ENCODE measurements at places on chromosomes 12 and 14. TPM values are rescaled to one million over a fixed set of nuclear protein-coding genes. Genes with fewer than 3 reads are reported as not detected.

The HOXC10 gene
- not detected for total RNA-seq

The RERG gene
- total RNA-seq: 31.9 TPM

DNA sequence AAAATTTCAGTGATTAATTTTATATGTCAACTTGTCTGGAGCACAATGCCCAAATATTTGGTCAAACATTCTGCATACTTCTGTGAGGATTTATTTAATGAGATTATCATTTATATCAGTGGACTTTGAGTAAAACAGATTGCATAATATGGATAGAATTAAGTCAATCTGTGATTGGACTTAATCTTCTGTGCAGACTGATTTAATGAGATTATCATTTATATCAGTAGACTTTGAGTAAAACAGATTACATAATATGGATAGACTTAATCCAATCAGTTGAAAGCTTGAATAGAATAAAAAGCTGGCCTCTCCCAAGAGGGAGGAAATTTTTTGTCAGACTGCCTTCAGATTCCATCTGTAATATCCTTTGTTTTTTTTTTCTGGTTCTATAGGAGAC is 1413.2 kb downstream of the LRFN5 start:
- DNase-seq: no peak

DNA sequence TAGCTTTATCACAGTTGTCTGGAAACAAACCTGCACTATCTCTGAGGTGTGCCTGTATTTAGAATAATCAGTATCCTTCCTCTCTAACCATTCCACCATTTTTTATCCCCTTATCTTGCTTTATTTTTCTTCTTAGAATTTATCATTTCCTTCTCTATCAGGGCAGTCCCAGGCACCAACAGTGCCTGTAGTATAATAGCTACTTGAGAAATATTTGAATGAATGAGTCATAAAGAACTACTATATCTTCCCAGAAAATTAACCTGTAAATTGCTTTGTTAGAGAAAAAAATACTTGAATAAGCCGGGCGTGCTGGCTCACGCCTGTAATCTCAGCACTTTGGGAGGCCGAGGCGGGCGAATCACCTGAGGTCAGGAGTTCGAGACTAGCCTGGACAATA is 21.2 kb upstream of the FOXJ2 start:
- no peak for DNase-seq

GRCh38 chr14:50049093-50049492 is 67.3 kb downstream of the VCPKMT start:
- DNase-seq: no peak
